ENCODE measurements at places on chromosomes 3 and 15.

DNA sequence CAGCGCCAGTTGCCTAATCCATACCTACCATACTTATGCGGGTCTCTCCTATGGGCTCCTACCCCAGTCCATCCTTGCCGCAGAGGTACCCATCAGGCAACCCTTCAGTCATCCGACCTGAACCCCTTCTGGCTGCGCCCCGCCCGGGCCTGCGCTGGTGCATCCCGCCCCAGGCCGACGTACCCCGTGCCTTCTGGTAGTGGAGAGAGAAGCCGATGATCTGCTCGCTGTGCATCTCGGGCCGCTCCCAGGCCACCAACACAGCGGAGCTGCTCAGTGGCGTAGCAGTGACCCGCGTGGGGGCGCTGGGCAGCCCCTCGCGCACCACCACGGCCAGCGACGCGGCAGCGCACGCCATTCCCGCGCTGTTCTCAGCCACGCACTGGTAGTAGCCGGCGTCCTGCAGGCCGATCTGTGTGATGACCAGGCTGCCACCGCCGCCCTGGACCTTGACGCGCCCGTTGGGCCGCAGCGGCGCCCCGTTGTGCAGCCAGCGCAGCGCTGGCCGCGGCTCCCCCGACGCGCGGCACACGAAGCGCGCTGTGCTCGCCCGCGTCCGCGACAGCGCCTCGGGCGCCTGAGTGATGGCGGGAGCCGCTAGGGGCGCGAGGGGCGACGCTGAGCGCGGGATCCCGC is 17.9 kb upstream of the IGDCC3 start:
- DNase-seq, result no peak

- DNase-seq, result no peak
Measured at GRCh38 chr15:73981761-73982221, 10.3 kb downstream of the STOML1 start.

DNA sequence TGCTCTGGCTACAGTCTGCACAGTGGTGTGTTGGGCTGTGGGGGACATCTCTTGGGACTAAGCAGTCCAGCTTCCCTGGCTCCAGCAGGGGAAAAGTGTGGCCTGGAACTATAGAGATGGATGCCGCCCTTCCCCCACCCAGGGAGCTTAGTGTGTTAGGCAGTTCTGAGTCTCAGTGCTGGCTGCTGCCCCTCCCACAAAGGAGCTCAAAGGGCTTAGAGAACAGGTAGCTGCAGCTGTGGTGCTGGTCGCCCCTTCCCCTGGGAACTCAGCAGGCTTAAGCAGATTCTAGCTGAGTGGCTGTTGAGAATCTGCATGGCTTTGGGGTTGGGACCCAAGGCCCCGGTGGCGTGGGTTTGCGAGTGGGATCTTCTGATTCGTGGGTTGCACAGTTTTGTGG is 190.8 kb downstream of the PDCD6IP start:
- DNase-seq, result no peak

DNA sequence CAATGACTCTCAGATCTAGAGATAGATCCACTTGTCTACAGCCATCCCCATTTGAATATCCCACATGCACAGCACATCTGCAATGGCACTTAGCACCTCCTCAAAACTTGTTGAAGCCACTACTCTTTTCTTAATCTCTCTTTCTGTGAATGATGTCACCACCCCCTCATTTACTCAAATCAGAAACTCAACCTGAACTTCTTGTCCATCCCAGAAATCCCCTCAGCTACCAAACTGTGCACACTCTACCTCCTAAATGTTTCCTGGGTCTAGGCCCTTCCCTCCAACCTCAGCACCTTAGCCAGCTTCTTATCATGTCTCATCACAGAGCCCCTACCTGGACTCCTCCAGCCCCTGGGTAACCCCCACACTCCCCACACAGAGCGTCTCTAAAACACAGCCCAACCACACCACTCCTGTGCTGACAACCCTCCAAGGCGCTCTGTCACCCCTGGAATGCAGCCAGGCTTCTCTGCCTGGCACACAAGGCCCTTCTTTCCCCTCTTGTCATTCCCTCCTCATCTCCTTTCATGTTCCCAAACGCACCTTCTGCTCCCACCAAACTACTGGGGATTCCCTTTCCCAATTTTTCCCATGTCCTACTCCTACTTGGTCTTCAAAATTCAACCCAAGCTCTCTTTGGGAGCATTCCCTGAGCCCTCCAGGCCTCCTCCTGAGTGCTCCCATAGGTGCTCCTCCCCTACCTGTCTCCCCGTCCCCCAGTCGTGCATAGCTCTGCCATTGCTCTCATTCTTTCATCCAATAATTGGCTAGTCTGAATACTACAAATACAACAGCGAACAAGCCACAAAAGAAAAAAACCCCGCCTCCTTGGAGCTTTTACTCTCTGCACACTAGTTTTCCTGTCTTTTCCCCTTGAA is 39.8 kb upstream of the ZBTB38 start:
- DNase-seq, result no peak

DNA sequence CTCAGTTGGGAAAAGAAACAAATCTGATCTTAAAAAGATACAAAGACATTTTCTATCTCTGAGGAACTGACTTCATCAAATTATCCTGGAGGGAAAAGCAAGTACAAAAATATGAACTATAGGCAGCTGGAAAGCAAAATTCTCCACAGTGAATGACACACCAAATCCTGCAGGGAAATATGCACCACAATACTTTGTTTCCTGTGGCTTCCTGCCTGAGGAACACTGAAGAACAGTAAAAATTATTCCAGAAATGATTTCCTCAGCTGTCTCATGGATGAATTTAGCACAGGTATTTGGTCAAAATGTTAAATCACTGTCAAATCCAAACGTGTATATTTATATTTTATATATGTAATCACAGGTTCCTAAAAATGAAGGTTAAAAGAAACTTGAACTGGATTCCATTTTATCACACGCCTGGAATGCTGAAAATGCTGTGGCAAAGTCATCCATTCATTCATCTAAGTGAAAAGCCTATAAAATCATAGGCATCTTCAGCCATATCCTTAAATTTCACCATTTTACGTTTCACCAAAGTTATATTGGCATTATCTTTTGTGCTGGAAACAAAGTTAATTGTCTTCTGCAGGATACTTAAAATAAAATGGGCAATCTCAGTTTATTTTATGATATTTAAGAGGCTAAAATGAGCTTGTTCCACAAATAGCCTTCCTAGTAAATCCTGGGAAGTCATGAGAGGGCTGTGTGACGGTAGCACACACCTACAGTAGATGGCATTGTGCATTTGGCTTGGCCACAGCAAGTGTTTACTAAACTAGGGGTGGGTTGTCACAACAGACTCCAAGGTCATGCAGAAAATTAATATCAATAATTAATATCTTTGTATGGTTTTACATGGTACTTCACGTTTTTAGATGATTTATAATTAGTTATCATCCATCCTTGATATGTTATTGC is 19.3 kb upstream of the TSC22D2 start:
- DNase-seq, result no peak

- no peak for DNase-seq
Measured at GRCh38 chr15:95690631-95691340, 639.7 kb upstream of the NR2F2 start.

DNA sequence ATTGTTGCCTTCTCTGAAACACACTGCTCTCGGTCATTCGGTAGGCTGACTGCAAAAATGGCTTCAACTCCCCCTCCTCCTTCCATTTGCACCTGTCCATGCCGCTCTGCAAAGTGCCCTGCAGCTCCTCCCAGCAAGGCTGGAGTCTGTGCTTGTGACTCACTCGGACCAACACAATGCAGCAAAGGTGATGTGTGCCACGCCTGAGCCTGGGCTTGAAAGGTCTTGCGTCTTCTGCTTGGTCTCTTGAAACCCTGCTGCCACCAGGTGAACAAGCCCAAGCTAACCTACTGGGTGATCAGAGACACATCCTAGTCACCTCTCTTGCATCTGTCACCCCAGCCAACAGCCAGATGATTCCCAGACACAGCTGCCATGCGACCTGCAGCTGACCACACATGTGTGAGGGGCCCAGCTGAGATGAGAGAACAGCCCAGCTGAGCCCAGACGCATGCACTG is 71.1 kb downstream of the MGLL start:
- DNase-seq, result no peak

DNA sequence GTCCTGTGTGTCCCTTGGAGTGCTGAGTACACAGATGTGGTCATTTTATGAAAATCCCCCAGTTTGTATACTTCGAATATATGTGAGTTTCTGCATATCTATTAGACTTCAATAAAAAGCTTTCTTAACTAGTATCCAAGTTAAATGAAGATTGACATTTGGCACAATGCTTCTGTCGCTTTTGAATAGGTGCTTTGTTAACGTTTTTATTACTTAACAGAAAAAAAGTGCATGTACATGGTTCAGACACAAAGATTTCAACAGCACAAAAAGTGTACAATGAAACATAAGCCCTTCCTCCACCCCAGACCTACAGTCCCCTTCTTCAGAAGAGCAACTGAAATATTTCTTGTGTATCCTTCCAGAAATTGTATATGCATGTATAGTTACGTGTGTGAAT is 427.4 kb upstream of the PROK2 start:
- no peak for DNase-seq

GRCh38 chr3:172705170-172705569 is 5.7 kb downstream of the NCEH1 start:
- DNase-seq, result no peak

GRCh38 chr3:135069406-135069805 is 274.3 kb downstream of the EPHB1 start:
- no peak for DNase-seq

GRCh38 chr3:171456765-171457606 is 3.2 kb downstream of the TNIK start:
- no peak for DNase-seq

GRCh38 chr3:19016851-19017250 is 131.5 kb upstream of the KCNH8 start:
- DNase-seq, result no peak

DNA sequence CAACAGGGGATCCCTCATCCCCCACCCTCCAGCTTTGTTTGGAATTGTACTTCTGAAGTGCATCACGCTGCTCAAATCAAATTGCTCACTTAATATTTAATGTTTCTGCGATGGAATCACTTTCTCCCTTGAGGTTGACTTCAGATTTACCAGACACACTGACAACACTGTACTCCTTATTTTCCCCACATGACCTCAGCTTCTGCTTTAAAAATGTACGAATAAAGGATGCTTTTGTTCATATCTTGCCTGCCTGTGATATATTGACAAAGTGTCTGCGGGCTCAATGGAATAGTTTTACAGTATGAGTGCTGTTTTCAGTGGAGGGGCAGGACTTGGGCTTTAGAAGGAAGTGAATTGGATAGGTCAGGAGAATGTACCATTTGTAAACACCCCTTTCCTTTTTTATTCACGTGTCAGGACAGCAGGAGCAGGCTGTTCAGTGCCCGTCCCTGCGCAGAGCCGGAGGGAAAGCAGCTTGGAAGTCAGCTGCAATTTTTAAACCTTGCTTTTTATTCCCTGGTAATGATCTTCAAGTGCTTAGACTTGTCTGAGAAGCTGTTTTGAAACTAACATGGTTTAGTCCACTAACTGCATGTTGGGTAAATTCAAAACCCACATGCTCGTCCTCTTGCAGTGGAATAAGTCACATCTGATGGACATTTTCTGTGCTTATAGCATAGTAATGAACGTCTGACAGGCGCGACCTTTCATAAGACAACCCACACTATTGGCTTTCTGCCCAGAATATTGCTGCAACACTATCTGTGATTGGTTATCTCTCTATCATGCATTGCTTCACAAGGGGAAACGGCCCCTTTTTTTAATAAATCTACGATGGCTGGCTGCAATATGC is 29.9 kb downstream of the MBNL1 start:
- peak; percentile 92 for DNase-seq

- DNase-seq, result no peak
Measured at GRCh38 chr3:16423298-16423697, 90.2 kb downstream of the RFTN1 start.

Data from NB4 (cell line).